ENCODE measurements at places on chromosomes 13 and 19.

- no peak for DNase-seq
Measured at GRCh38 chr13:92463134-92463533, 763.5 kb upstream of the GPC6 start.

DNA sequence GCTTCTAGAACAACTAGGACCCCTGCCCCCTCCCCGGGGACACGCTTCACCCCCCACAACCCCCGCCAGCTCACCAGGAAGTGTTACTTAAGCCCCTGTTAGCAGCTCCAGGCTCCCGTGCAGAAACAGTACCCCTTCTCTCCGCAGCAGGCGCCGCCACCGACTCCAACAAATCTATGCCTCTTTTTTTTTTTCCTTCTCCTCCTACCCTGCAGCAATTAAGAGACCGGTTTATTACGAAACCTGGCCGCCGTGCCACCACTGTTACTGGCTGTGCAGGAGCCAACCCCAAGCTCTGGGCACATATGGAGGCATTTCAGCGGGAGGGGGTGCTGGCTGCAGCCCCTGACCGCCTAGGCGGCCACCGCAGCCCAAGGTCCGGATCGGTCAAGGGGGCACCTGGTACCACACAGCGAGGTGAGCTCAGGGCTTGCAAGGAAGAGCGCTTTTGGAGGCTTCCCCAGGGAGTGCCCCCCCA lies 2.4 kb downstream of the GADD45B start:
- no peak for DNase-seq

- DNase-seq, result no peak
Measured at GRCh38 chr19:32233091-32233490, 112.3 kb upstream of the ZNF507 start.

GRCh38 chr19:4357095-4357797 lies 13.9 kb downstream of the MPND start:
- no peak for DNase-seq

DNA sequence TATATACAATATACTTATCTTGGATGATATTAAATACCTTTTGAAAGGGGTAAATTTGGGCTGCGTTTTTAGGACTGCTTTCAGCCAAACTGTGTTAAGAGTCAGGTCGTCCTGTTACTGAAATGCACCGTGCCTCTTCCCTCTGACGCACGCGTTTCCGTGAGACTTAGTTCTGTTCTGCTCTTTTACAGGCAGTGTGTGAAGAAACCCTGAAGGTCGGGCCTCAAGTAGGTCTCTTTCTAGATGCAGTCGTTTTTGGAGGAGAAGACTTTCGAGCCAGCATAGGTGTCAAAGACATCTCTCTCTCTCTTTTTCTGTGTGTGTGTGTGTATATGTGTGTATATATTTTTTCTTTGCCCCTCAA lies 107.0 kb downstream of the ZIC5 start:
- DNase-seq, result no peak
